Type B pancreatic cell (in vitro differentiated cells): ENCODE measurements at places on chromosomes 3 and 15.

GRCh38 chr3:53044711-53045517 is 959 bp downstream of the SFMBT1 start:
- no peaks in the 10 kb centered on the region for H3K36me3 ChIP-seq
- peak overlapping the region; percentile 90 for H3K27ac ChIP-seq
- H3K27me3 ChIP-seq = peaks cover 39% of the 10 kb centered on the region
- peaks cover 11% of the 10 kb centered on the region for H3K4me1 ChIP-seq
- DNase-seq = no peak

GRCh38 chr3:56124546-56124945 is 343.7 kb downstream of the ERC2 start:
- DNase-seq = no peak
- peaks cover 8% of the 10 kb centered on the region for H3K27me3 ChIP-seq
- H3K27ac ChIP-seq = no peak overlapping the region
- peaks cover 31% of the 10 kb centered on the region for H3K4me1 ChIP-seq
- H3K36me3 ChIP-seq = no peaks in the 10 kb centered on the region

DNA sequence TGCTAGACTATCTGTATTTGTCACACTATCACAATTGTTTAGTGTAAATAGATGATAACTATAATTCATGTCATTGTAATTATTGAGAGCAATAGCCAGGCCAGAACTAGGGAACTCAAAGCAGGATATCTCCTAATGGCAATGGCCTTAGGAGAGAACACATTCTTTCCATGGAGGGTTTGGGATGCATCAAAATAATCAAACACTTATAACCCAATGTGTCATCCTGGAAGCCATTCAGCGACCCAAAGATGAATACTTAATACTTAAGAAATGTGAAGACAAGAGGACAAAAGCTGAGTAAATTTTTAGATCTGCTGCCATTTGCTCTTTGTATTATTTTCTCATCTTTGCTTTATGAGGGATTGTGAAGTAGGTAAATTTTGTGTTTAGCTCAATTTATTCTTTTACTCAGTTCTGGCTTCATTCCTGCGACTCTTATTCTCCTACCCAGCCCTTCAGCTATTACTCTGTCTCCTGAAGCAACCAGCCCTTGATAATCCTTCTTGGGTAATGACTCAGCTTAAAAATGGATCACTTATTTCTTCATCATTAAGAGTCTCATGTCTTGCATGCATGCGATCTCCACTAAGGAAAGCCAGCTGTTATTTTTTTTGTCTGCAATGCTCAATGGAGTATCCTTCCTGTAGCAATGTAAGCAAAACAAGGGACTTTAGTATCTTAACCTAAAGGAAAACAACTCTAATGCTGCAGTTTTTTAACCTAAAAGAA is 2.0 kb downstream of the OR4F15 start:
- H3K27ac ChIP-seq = no peak overlapping the region
- no peaks in the 10 kb centered on the region for H3K4me1 ChIP-seq
- H3K36me3 ChIP-seq = no peaks in the 10 kb centered on the region
- peaks cover 43% of the 10 kb centered on the region for H3K27me3 ChIP-seq

DNA sequence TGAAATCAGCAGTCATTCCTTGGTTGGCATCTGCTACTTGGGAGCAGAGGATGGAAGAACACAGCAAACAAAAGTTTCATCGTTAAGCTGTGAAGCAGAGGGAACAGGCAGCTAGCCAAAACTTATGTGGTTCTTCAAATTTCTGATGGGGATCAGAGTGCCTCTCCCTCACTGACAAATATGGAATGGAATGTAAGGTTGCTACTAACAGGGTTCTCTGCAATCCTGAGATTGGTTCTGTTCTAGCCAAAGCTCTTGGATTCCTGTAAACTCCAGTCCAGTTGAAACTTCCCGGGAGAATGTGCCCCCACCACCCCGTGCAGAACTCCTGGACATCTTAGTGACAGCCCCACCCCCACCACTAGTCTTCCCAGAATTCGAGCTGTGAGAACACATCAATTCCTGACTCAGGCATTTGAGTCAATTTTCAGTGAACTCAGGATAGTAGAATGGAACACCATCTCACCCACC is 55.9 kb upstream of the PHLDB2 start:
- H3K4me1 ChIP-seq = peaks cover 14% of the 10 kb centered on the region
- peak overlapping the region; percentile 10 for H3K4me3 ChIP-seq
- H3K36me3 ChIP-seq = no peaks in the 10 kb centered on the region
- no peaks in the 10 kb centered on the region for H3K27me3 ChIP-seq
- no peak overlapping the region for H3K27ac ChIP-seq
- no peak for DNase-seq

GRCh38 chr3:52195823-52196331 is 2.1 kb upstream of the ALAS1 start:
- H3K4me3 ChIP-seq = no peak overlapping the region
- no peaks in the 10 kb centered on the region for H3K27me3 ChIP-seq
- no peak overlapping the region for H3K27ac ChIP-seq
- H3K4me1 ChIP-seq = peaks cover 25% of the 10 kb centered on the region

DNA sequence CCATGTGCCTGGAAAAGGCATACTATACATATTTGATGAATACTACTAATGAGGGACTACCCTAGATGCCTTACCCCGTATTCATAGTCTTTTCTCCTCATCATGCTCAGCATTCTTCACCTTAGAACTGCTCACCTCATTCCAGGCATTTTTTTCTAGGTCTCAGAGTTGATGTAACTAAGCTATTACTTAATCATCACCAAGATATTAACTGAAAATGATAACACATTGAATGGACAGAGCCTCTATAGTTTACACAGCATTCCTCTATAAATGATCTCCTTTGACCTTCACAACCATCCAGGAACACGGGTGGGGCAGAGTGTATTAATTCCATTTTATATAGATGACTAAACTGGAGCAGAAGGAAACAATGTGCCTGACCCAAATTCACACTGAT is 174.1 kb upstream of the DPH6 start:
- H3K27me3 ChIP-seq = no peaks in the 10 kb centered on the region
- no peak overlapping the region for H3K27ac ChIP-seq
- DNase-seq = no peak
- H3K4me1 ChIP-seq = peaks cover 13% of the 10 kb centered on the region
- H3K36me3 ChIP-seq = no peaks in the 10 kb centered on the region

DNA sequence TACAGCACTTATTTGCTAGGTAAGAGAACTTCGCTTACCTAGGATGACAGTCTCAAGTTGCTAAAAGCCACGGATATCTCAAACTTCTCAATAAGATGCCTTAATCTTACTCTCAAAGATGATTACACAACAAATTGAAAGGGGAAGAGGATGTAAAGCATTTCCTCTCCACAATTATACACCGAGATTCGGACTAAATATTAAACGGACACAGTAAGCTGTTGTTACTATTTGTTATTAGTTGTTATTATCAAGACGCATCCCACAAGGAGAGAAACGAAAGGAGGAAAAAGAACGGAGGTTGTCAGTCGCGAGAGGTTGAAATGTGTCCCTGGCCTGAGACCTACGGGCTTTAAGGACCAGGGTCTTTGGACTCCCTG is 660 bp downstream of the ZNF106 start:
- H3K4me3 ChIP-seq = peak overlapping the region; percentile 95
- no peak for DNase-seq
- H3K36me3 ChIP-seq = peaks cover 7% of the 10 kb centered on the region
- H3K4me1 ChIP-seq = peaks cover 17% of the 10 kb centered on the region

DNA sequence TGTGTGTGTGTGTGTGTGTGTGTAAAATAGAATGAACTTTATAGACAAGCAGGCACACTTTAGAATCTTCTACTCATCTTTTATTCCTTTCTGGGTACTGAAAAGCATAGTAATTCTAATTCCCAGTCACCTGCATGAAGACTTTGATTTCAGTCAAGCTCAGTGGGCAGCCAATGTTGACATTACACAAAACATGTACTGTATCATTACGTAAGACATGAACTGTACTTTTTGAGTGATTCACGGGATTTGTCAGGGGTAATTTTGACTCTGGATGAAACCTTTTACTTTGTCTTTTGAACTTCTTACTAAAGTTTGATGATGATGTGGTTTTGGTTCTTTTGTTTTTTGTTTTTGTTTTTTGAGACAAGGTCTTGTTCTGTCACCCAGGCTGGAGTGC is 38.8 kb downstream of the PTPRG start:
- no peak overlapping the region for H3K4me3 ChIP-seq
- no peak for DNase-seq
- H3K36me3 ChIP-seq = peaks cover 15% of the 10 kb centered on the region
- H3K4me1 ChIP-seq = peaks cover 12% of the 10 kb centered on the region

DNA sequence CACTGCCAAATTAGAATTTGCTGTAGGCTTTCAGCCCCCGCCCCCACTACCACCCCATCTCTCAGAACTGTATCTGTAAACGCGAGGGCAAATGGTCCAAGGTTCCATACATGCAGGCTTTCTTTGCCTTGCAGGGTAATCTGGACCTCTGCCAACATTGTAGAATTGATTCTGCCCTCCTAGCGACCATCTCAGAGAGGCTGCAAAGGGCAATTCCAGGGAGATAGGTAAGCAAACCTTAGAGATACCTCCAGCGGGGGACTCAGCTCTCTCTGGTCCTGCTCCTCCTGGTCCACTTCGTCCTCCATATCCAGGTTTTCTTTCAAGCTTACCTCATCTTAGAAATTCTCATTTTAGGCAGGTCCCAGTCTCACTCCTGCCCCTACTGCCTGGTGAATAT is 64.4 kb downstream of the SLMAP start:
- DNase-seq = no peak
- peaks cover 41% of the 10 kb centered on the region for H3K4me1 ChIP-seq
- peak overlapping the region; percentile 25 for H3K27ac ChIP-seq
- no peaks in the 10 kb centered on the region for H3K36me3 ChIP-seq
- H3K27me3 ChIP-seq = no peaks in the 10 kb centered on the region

DNA sequence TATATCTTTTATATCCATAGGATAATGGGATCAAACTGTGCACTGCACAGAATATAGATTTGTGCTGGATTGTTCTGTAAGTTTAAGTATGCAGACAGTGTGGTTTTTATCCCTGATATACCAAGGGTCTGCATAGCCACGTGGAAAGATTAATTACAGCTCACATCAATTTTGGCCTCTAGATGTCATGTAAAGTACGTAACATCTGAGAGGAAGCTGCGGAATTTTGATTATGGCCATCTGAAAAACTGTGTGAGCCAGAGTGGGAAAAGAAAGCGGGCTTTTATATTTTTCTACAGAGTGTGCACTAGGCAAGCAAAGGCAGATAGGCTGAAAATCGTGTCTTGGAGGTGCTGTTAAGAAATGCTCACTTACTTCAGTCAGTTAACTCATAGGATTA is 562.7 kb downstream of the GBE1 start:
- no peak overlapping the region for H3K4me3 ChIP-seq
- no peak for DNase-seq
- H3K27me3 ChIP-seq = no peaks in the 10 kb centered on the region
- no peaks in the 10 kb centered on the region for H3K36me3 ChIP-seq
- H3K4me1 ChIP-seq = peaks cover 16% of the 10 kb centered on the region
- no peak overlapping the region for H3K27ac ChIP-seq

DNA sequence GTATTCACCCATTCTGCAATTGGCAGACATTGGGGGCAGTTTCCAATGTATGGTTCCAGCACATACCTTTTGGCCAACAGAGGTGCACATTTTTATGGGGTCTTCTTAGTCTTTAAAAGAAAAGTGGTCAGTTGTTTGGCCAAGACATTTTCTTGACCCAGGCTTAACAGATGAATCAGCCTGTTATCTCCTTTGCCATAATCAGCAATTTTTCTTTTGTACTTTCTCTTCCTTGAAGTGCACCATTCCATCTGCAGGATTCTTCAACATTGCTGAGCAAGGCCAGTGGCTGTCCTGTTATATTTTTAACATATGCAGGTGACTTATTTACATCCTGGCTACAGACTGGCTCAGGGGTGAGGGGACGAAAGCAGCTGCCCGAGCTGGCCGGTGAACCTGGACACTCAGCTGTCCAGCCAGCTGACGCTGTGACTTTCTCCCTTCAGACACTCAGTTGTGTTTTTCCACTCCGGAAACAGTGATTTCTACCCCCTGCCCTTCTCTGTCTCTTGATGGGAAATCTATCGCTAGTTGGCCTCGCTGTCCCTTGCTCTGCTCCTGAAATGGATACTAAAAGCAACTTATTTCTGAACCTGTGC is 96.5 kb upstream of the TNFAIP8L3 start:
- no peak overlapping the region for H3K4me3 ChIP-seq
- H3K36me3 ChIP-seq = no peaks in the 10 kb centered on the region
- peaks cover 41% of the 10 kb centered on the region for H3K27me3 ChIP-seq
- no peaks in the 10 kb centered on the region for H3K4me1 ChIP-seq

GRCh38 chr3:122628567-122628966 is 51.1 kb downstream of the PARP15 start:
- no peak overlapping the region for H3K4me3 ChIP-seq
- no peak overlapping the region for H3K27ac ChIP-seq
- no peaks in the 10 kb centered on the region for H3K36me3 ChIP-seq
- H3K4me1 ChIP-seq = peaks cover 4% of the 10 kb centered on the region
- no peak for DNase-seq

DNA sequence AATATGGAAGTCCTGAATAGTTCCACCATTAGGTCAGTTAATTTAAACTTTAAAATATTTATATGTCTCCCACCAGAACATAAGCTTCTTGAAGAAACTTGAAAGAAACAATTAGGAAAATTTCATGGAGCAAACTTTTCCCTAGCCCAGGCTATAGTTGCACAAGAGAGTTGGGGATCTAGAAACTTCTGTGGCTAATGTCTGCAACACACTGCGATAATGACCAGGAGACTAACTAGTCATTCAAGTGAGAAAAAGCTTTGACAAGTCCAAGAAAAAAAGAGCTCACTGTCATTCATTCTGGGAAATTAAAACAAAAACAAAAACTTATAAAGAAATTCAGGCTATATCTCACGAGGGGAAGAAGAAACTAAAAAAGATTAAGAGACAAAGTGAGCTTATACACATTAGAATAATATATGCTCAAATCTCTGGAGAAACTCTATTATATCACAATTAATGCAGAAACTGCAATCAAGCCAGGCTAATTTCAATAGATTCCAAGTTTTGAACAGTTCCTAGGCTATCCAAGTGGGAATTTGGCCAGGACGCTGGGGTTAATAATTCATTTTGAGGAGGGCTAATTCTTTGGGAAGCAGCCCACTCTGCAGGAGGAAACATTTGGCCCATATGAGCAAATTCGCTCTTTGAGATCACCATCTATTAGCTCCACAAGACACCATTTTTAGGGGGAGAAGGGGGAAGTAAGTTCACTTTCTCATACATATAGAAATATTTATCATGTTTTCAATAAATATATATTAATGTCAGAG is 134.6 kb downstream of the MEIS2 start:
- DNase-seq = no peak
- H3K4me3 ChIP-seq = no peak overlapping the region
- peaks cover 12% of the 10 kb centered on the region for H3K4me1 ChIP-seq
- peaks cover 37% of the 10 kb centered on the region for H3K36me3 ChIP-seq

DNA sequence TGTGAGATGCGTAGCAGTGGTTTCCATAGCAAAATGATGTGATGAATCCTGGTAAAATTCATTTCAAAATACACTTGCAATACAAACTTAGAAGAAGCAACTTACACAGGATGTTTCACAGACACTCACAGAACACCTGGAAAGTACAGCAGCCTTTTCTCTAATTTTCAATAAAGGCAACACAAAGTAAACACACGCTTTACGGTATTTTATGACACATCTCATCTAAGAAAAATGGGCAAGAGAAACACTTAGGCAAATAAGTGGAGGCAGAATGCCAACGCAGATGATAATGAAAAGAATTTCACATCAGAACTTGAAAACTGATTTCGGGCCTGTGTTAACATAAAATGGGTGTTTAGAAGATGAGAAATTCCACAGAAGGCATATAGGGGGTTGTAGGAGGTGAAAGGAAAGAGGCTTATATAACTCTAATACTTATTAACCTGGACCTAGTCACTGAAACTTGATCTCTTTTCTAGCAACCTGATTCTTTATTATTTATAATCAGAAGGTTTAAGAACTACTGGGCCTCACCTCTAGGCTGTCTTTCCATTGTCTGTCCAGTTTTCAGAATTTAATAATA is 25.6 kb upstream of the MAP3K13 start:
- peaks cover 8% of the 10 kb centered on the region for H3K4me1 ChIP-seq
- H3K36me3 ChIP-seq = no peaks in the 10 kb centered on the region
- H3K4me3 ChIP-seq = no peak overlapping the region
- no peak for DNase-seq
